ENCODE measurements at places on chromosomes 1 and 21.

- DNase-seq, result no peak
Measured at GRCh38 chr1:244449936-244450508, 1.7 kb downstream of the ADSS2 start.

DNA sequence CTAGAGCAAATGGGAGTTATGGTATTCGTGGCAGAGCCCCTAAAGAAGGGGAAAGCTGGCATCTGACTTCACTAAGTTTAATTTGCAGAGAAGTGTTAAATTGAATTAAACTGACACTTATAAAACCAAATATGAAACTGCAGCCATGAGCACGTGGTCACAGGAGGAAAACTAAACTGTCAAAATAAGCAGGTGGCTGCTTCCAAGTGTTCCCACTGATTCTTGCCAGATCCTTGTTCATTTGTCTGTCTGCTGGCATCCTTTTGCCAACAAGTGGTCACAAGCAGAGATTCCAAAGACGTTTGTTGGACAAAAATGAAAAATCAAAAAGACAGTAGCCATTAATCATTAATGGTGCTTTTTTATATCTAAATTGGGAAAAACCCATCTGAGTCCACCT lies 6.5 kb upstream of the CELA2B start:
- DNase-seq, result no peak

DNA sequence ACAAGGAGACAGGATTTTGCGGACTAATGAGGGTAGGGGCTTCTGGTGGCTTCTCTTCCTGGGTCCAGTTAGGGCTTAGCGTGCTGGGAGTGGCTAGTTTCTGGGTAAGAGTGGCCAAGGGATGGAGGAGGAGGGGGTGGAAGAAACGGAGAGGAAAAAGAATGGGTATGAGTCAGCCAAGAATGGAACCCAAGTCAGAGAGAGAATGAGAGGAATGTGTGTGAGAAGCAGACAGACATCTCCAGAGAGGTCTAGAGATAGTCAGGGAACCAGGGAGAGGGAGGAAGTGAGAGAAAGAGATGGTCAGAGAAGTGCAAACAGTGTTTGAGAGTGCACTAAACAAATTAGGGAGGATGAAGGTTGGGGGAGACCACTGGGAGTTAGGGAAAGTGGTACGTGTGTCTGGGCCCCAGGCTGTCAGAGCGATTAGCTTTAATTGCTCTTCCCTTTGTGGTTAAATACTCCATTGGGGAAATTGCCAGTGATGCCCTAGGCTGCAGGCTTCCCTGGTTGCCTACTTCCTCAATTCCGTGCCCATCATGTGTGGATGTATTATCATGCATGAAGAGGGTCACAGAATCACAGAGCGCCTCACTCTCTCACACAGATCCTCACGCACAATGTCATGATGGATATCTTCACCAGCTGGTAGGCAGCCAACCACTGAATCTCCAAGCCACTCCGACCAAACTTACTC lies 1.4 kb downstream of the PEA15 start:
- peak; percentile 49 for DNase-seq

- peak; percentile 28 for DNase-seq
Measured at GRCh38 chr21:15688809-15689208, 41.0 kb upstream of the USP25 start.

DNA sequence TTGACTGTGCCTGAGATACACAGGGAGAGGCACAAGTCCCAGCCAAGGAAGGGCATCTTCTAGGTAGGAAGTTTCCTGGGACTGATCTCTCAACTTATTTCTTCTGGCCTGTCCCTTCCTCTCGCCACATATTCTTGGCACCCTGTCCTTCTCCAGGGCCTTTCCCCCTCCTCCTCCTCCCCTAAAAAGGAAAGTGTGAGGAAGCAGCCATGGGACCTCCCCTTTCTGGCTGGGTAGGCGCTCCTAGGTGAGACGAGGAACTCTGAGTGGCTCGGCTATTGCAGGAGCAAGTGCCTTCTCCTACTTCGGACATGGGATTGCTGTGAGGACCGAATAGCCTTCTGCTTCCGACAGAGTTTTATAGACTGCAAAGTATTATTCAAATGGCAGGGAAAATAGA lies 15.5 kb upstream of the MTARC2 start:
- no peak for DNase-seq

- no peak for DNase-seq
Measured at GRCh38 chr21:36727866-36728265, 29.0 kb downstream of the SIM2 start.

DNA sequence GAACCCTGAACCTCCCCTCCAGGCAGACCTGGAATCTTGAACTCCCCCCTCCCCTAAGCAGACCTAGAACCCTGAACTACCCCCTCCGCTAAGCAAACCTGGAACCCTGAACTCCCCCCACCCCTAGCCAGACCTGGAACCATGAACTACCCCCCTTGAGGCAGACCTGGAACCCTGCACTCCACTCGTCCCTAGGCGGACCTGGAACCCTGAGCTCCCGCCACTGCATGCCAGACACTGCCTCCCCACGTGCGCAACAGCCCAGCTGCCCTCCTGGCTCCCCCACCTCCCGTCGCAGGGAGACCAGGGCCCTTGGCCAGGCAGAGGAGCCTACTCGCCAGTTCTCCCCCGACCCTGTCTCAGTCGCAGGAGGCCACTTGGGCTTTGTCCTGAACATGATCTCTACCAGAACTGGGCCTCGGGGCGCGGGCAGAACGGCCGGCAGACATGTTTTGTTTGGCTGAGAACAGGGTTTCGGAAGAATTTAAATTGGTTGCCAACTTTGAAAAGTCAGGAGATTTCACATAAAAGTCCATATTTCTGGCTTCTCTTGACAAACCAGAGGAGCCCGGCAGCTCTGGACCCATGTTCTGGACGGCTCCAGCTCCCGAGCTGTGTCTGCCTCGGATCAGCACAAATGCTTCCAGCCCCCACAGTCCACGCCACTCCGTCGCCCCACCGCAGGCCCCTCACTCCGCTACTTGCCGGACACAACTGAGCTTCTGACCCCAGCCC lies 9.2 kb upstream of the PLEKHG5 start:
- no peak for DNase-seq

DNA sequence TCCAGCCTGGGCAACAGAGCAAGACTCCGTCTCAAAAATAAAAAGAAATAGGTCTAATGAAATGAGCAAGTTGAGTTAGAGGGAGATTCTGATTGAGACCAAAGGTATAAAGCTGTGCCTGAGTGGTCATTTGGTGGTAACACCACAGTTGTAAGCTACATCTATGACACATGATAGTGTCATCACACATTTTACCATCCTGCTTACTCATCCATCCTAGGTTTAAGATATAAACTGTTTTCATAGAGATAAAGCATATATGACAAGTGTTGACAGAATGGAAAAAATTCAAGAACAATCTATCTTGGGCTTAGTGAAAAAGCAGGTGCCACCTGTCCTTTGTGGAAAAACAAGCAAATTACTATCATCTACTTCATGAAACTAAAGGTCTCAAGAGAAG lies 7.1 kb upstream of the CFAP141 start:
- DNase-seq, result no peak

GRCh38 chr1:14946684-14947238 lies 206.8 kb upstream of the TMEM51 start:
- no peak for DNase-seq

DNA sequence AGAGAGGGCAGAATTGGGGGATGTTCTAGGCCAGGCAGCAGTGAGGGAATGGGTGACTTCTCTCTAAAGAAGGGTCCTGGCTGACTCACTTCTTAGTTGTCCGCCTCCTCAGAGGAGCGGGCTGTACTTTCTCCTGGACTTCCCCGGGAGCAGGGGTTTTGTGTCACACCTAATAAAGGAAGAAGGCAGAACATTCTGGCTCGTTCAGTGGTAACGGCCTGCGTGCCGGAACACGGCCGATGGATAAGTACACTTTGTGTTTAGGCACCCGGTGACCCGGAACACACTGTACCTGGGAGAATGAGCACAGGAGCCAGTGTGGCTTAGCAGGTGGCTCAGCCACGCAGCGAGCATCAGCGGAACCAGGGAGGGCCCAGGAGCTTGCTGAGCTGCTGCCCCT lies 84.7 kb downstream of the FBXO2 start:
- no peak for DNase-seq

- peak; percentile 82 for DNase-seq
Measured at GRCh38 chr1:107750364-107750959, 214.5 kb downstream of the VAV3 start.

GRCh38 chr1:109259674-109260557 lies 10.6 kb downstream of the CELSR2 start:
- DNase-seq, result no peak

GRCh38 chr1:32771561-32772280 lies 45.4 kb downstream of the YARS1 start:
- no peak for DNase-seq

DNA sequence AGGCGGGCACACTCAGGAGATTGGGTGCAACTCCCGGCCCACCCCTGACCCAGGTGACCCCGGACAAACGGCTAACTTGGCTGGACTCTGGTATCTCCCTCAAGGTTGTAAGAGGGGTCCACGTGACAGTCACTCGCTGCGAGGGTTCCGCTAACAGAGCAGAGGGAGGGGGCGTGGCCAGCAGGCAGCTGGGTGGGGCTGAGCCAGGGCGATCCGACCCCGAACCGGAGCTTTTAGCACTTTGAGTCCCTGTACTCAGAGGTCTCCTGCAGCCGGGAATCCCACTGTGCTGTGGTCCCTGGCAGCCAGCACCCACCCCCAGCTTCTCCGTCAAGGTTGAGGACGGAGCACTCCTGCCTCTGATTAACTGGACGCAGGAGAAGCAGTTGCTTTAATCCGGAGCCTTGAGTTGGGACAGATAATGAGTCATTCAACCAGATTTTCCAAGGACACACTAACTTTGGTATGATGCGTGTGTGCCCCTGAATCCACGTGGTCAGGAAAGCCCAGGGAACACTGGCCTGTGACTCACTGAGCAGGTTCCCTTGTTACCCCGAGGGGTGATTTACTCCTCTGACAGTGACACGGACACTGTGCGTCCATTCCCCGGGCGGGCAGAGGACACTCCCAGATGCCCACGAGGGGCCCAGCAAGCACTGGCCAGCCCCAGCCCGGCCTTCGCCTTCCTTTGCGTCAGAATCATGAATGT lies 16.8 kb downstream of the TRPM2 start:
- DNase-seq, result peak; percentile 51

- no peak for DNase-seq
Measured at GRCh38 chr1:92538413-92539061, 51.8 kb upstream of the GFI1 start.

- DNase-seq, result no peak
Measured at GRCh38 chr1:100773444-100773843, 53.9 kb downstream of the VCAM1 start.

DNA sequence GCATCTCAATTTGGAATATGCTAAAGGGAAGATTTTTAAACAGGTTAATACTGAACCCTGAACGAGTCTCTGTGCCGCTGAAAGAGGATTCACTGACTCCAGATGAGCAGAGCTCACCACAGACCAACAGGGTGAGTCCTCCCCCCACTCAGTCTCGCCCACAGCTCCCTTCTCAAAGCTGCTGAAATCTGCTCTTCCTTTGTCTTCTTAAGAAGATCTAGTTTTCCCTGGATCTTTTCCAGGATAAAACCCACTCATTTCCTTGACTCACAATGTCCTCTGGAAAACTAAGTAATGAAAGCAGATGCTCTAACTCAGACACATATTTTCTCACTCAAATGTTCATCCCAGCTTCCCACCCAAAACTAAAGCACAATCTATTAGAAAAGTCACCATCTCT lies 447.0 kb upstream of the PKN2 start:
- DNase-seq, result no peak

DNA sequence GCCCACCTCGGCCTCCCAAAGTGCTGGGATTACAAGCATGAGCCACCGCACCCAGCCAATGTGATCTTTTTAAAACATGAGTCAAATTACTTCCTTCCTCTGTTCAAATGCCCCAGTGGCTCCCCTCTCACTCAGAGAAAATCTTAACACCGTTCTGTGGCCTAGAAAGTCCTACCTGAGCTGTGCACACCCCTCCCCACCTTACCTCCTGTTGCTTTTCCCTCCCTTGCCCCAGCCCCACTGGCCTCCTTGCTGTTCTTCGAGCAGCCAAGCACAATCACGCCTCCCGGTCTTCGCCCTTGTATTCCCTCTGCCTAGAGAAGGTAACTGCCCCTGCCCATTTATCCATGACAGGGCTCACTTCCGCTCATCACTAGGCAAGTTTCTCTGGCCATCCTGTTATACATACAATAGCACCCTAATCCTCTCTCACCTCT lies 62.6 kb upstream of the RPL11 start:
- DNase-seq, result no peak

DNA sequence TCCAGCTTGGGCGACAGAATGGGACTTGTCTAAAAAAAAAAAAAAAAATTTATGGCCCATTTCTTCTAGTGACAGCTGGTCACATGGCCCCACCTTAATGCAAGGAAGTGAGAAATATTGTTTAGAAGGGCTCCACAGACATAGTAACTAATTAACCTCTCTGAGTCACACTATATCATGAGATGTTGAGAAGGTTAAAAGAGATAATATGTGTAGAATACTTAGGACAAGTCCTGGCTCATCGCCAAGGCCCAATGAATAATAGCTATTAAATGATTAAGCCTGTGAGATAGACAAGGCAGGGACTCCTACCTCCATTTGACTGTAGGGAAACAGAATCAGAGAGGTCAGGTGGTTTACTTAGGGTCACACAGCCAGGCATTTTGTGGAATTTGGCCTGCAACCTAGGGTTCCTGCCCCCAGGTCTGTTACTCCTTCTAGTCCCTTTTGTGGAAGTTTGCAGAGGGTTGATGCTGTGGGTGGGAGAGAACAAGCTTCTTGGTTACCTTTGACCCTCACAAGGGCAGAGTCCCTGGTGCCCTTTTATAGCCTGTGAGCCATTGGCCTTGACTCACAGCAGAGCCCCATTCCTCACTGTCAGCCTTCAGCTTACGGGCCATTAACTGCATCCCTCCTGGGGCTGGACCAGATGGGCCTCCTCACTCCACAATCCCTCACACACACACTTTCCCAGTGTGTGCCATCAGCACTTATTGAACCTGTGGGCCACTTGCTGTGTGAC lies 48.5 kb downstream of the OPRD1 start:
- DNase-seq, result peak; percentile 61

DNA sequence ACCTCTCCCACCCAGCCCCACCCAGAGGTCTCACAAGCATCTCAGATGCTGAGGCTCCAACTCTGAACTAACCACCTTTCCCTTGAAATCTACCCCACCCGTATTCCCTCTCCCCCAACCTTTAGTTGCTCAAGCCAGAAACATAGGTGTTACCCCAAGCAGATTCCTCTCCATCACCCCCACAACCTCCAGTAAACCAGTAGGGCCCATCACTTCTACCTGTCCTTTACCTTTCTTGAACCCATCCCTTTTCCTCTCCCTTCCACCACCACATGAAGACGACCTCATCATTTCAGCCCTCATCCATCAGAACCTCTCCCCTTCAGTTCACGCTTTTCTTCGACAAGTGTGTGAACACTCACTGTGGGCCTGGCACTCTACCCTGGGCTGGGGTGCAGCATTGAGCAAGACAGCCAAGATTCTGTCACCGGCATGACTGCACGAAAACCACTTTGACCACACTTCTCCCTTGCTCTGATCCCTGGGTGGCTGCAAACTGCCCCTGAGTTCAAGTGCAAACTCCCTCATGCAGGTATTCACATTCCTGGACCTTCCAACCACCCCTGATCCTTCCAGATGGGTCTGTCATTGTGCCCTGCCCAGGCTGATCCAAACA lies 65.5 kb upstream of the LAPTM5 start:
- peak; percentile 72 for DNase-seq
